ENCODE measurements at places on chromosomes 1 and 21. TPM values are rescaled to one million over a fixed set of nuclear protein-coding genes. Genes with fewer than 3 reads are reported as not detected.

The SELP gene
- 14.8 TPM for total RNA-seq

The UBL4B gene
- not detected for total RNA-seq

The C8A gene
- total RNA-seq = not detected

The NCAM2 gene
- 0.57 TPM for total RNA-seq

The APCS gene
- not detected for total RNA-seq

The CYP4A22 gene
- total RNA-seq = not detected

The HFM1 gene
- total RNA-seq = 0.86 TPM

The BCAR3 gene
- total RNA-seq = 57.5 TPM

The RNF223 gene
- not detected for total RNA-seq

The ESRRG gene
- total RNA-seq = not detected

The PDE9A gene
- total RNA-seq = 0.96 TPM

The TAL1 gene
- 45.1 TPM for total RNA-seq

The BATF3 gene
- total RNA-seq = 1.2 TPM

The C1QC gene
- not detected for total RNA-seq

The TBX15 gene
- total RNA-seq = 0.33 TPM

The STUM gene
- not detected for total RNA-seq

The LRRN2 gene
- not detected for total RNA-seq

The HSPA6 gene
- total RNA-seq = 0.33 TPM
